Skin of body (tissue), 3 donors: ENCODE measurements at places on chromosomes 12 and 14. TPM values are rescaled to one million over a fixed set of nuclear protein-coding genes. Genes with fewer than 3 reads are reported as not detected.

DNA sequence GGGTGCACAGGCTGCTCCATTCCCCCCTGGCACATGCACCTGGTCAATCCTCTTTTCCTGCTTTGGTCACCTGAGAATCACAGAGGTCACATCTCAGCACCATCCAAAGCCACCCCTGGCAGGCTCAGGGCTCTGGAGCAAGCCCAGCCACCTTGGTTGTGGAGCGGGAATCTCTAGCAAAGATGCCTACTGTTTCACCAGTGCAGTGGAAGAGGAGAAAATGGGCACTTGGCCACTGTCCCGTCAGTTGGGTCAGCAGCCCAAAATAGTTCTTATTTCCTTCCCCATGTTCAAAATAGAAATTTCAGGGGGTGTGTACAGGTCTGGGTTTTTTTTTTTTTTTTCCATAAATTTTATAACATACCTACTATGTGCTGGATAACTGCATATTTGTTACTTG lies 18.3 kb downstream of the RTL1 start:
- no peak for DNase-seq

DNA sequence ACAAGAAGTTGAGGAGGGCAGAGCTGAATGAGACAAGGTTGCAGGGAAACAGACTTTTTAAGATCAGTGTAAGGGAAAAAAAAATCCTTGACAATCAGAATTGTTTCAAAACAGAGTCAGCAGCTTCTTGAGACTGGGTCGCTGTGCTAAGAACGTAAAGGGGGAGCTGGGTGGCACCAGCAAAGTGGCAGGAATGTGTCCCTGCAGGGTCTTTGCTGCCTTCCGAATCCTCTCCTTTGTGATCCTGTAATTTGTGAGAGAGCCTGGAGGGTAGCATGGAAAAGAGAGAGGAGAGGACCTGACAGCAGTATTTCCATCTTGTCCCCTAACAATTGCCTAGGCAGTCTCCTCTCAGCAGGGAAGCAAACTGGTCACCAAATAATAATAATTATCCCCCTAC lies 472.8 kb downstream of the RGS6 start:
- no peak for DNase-seq

DNA sequence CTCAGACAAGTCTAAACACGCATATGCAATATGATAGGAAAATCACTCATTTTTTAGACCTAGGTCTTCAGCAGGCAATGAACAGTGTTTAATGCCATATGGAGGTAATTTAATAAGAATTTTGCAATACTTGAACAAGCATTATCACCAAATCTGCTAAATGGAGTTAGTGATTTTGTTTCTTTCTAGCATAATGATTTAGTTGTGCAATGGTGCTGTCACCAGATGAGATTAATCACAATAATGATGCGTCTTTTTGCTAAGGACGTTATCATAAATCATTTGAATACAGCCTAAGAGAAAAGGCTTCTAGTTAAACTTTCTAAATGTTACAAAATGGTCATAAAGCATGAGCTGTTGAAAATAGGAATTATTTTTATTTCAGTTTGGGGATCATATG lies 170.0 kb upstream of the SLC16A7 start:
- DNase-seq: peak; percentile 12

DNA sequence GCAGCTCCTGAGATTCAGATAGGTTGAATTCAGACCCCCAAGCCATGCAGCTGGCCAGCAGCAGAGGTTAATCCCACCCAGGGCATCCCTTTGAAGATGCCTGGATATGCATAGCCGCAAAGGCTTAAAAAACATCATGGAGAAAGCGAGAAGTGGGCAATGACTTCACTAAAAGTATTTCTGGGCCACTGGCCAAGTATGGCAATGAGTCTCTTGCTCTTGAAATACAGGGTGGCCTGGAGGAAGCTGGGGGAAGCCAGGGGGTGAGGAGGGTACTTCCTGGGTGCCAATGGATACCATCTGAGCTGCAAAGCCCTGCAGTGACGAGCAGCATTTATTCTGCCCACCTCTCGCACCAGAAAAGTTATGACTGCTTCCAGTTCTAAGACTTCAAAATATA lies 539.3 kb upstream of the TBX3 start:
- DNase-seq: no peak

DNA sequence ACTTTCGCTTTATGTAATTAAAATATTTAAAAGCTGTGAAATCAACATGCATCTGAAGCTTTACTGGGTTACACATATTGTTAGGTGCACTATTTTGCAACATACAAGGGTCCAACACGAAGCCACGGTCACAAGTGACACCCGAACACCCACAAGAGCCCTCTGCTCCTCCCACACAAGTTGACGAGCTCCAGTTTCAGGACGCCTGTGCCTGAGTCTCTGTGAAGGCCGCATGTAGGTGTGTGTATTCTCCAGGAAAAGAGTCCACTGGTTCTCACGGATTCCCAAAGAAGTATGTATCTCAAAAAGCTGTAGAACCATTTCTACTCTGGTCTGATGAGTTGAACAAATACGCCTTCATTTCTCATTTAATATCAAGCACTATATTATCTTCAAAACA lies 12.0 kb downstream of the SLC15A4 start:
- no peak for DNase-seq

DNA sequence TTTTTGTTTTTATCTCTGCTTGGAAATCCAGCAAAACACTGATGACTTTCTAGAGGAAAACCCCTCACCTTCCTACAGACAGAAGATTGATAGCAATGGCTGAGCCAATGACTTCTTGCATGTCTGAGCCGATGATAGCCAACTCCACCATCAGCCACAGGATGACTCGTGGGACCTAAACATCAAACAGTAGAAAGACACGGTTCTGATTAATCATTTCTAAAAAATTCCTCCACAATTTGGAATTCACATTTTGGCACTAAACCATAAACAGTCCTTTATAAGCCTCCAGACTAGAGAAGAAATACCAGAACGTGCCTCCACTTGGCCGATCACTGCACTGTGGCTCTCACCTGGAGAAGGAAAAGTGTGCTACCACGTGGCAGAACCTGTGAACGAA lies 25.9 kb downstream of the SLC11A2 start:
- no peak for DNase-seq

DNA sequence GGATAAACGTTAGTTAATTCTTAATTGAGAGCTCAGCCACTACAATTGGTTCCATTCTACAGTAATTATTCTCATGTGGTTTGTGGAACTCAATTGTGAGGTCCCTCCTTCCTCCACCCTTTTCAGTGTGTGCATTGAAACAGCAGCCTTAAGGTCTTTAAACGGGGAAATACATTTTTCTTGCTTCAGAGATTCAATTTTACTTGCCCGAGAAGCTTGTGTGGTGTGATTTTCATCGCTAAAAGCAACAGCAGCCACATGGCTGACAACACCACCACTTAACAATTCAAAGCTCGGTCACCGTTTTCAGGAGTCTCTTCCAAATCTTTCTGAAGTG lies 733 bp upstream of the PPFIBP1 start:
- peak; percentile 77 for DNase-seq

DNA sequence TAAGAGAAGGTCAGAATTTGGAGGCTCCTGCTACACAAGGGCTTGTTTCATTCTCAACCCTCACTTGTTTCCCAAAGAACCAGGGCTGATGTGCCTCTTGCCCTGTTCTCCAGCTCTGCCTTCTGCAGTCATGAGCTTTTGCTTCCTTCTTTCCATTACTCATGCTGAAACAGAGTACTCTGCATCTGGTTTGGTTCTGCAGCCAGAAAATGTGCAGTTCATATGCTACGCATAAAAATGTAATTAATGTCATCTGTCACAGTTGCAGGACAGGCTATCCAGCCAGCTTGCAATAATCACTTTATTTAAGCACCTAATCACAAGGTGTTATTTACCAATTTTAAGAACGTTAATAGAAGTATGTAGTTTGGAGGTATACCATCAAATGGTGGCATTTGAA lies 150.2 kb downstream of the SRGAP1 start:
- peak; percentile 83 for DNase-seq

Gene ENDOU
- total RNA-seq: 20.8 TPM

Gene PAPOLA
- total RNA-seq: 164 TPM

- peak; percentile 10 for DNase-seq
These were observed 48.8 kb upstream of the SLCO1C1 start for GRCh38 chr12:20646239-20646827.

DNA sequence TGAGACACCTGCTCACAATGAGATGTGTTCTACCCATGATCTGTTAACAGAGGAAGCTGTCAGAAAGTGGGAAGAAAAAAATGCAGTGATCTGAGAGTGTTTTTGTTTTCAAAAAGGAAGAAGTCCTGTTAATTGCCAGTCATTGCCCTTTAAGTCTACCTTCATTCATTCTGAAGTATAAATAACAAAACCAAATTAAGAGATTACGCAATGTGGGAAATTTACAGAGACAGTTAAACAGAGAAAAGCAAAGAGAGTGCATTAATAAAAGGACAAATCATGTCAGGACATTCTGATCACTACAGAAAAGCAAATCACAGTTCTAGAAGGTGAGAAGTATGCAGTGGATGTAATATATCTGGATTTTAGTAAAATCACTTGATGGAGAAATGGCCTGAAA lies 154.2 kb downstream of the NRXN3 start:
- DNase-seq: no peak

- no peak for DNase-seq
These were observed 204.9 kb upstream of the C14orf180 start for GRCh38 chr14:104374718-104375080.

GRCh38 chr12:106655577-106655976 lies 72.8 kb downstream of the RFX4 start:
- DNase-seq: no peak

DNA sequence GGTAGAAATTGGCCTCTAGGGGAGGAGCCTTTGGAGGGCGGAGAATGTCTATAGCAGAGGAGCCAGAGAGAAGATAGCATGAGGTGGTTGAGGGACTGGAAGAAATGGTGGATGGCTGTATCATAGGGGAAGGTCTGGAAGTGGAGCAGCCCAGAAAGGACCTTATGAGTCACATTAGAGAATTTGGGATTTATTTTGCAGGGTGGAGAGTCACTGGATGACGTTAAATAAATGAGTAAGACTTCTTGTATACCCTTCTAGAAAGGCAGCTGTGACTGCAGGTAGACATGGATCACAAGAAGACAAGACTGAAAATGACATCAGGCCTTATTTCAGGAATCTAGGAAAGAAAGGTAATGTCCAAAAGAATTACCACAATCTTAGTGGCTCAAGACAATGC lies 208.2 kb upstream of the TMTC1 start:
- no peak for DNase-seq

Gene WIF1
- 17.3 TPM for total RNA-seq

DNA sequence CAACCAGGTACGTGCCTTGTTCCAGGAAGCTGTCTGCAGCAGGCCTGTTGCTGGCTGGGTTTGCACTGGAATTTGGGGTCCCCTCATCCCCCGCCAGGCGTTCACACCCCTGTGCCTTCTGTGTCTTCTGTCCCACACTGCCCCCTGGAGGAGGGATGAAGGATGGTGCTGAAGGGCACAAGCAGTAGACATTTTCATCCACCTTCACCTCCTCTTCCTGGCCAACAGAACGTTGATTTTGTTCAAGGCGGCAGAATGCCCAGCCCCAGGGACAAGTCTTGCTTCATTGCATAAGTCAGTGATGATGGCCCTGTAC lies 122.1 kb downstream of the CALM1 start:
- no peak for DNase-seq

DNA sequence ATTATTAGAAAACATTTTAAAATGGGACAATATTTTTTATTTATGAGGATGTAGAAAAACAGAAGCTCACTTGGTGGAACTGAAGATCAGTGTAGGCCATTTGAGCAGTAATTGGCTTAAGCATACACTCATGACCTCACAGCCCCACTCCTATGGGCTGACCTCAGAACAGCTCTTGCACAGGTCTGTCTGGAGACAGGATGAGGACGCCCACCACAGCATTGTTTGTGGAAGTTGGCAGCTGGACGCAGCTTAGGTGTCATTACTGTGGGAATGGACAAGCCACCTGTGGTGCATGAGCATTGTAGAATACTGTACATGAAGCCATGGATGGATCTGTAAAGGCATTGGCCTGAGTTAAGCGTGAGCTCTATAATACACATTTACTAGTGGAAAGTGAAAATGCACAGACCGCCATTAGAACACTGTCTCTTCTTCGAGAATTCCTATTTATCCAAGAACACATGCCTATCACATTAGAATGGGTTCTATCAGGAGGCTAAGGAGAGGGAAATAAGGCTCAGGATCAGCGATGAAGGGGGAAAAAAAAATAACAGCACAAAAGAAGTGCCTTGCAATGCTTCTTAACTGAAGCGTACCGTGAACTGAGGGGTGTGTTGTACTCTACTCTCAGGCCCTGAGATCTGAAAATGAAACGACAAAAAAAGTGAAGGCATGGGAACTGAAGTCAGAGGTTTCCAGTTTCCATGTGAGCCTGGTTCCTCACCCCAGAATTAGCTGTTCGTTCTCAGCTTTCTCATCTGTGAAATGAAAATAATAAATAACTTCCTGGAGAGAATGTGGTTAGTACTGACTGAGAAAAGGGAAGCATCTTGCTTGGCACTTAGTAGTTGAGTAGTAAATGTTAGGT lies 33.6 kb downstream of the KCNA1 start:
- no peak for DNase-seq

DNA sequence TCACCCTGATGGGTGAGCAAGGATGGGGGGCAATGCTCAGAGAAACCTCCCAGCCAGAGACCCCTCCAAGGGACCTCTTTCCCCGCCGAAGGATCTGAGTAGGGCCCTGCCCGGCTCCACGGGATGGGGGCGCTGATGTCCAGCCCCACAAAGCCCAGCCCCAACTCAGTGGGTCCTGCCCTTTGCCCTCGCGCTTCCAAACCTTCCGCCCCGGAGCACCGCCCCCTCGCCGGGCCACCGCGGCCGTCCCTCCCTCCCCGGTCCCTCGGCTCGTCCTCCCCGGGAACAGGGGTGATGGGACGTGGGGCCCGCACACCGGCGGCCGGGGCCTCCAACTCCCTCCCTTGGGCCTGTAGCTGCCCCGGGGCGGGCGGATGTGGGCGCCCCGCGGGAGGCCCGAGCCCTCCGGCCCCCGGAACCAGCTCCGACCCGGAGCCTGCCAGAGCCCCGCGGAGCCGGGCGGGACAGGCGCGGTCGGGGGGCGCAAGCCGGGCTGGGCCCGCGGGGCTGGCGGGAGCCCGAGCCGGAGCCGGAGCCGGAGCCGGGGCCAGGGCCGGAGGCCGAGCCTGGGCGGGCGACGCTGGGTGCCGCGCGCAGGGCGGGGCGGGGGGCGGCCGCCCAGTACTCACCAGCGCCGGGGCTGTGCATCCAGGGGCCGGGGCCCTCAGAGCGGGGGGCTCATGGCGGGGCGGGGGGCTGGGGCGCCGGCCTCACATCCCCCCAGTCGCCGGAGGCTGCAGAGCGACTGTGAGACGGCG lies 386 bp downstream of the HDAC7 start:
- DNase-seq: peak; percentile 34

GRCh38 chr12:124509676-124510300 lies 57.6 kb downstream of the NCOR2 start:
- DNase-seq: no peak

Gene P2RX2
- not detected for total RNA-seq

Gene KRAS
- 16.9 TPM for total RNA-seq

Gene HVCN1
- total RNA-seq: 4.1 TPM

DNA sequence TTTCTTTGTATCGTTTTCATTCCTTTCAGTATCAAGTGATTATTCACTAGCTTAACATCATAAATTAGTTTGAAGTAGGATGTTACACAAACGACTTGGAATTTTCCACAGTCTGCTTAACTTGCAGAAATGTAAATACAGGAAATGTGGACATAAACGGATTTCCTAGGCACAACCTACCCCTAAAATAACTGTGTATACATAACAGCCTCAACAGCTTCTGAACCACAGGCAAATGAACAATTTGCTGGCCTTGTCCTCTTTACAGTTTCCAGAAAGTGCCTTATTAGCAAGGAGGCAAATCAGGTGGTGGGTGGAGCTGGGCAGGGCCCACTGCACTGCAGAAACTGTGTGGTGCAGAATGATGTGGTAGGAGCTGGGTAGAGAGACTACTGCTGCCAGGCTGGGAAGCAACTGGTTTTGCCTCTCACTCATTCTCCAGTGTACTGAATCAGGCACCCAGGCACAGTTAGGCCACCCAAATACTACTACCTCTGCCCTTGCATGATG lies 14.1 kb downstream of the DRAM1 start:
- DNase-seq: no peak
